ENCODE measurements at places on chromosomes 3 and 15. TPM values are rescaled to one million over a fixed set of nuclear protein-coding genes. Genes with fewer than 3 reads are reported as not detected.

The CLPX gene
- 59.2 TPM for total RNA-seq

GRCh38 chr3:23740517-23740965 lies 65.2 kb upstream of the UBE2E1 start:
- H3K27me3 ChIP-seq = peaks cover 22% of the 10 kb centered on the region
- no peak overlapping the region for H3K4me3 ChIP-seq
- peaks cover 12% of the 10 kb centered on the region for H3K4me1 ChIP-seq
- peak; percentile 13 for DNase-seq
- H3K27ac ChIP-seq = peak overlapping the region; percentile 9

DNA sequence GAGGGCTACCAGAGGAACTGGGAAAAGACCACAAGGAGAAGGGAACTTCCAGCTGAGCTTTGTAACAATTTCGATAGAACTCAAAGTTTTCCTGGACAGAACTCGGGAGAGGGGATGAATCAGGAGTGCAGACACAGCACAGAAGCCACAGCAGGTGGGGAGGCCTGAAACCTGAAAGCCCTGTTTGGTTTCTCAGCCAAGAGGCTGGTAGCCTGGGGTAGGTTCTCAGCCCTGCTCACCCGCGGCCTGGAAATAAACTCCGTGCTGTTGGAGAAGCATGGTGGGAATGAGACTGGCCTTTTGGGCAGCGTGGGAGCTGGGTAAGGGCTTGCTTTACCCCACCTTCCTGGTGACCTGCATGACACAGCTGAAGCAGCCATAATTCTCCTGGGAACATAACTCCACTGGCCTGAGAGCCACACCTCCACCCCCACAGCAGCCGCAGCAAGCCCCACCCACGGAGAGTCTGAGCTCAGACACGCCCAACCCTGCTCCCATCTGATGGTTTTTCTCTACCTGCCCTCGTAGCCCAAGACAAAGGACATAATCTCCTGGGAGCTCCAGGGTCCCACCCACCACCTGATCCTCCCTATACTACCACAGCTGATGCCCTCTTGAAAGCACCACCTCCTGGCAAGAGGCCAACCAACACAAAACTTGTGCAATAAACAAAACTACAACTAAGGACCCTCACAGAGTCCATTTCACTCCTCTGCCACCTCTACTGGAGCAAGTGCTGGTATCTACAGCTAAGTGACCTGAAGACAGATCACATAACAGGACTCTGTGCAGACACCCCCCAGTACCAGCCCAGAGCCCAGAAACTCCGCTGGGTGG lies 52.5 kb upstream of the CHRM5 start:
- H3K27me3 ChIP-seq = no peaks in the 10 kb centered on the region
- no peak overlapping the region for H3K4me3 ChIP-seq
- no peak overlapping the region for H3K27ac ChIP-seq
- no peak for DNase-seq
- H3K4me1 ChIP-seq = peaks cover 2% of the 10 kb centered on the region
- no peaks in the 10 kb centered on the region for H3K36me3 ChIP-seq

- DNase-seq = no peak
- no peak overlapping the region for H3K27ac ChIP-seq
- no peaks in the 10 kb centered on the region for H3K36me3 ChIP-seq
- no peaks in the 10 kb centered on the region for H3K4me1 ChIP-seq
Measured at GRCh38 chr3:180808823-180809575, 103.5 kb upstream of the FXR1 start.

GRCh38 chr3:41304593-41304992 lies 105.3 kb downstream of the CTNNB1 start:
- H3K4me1 ChIP-seq = no peaks in the 10 kb centered on the region
- DNase-seq = no peak
- no peak overlapping the region for H3K4me3 ChIP-seq
- H3K27ac ChIP-seq = no peak overlapping the region

- no peak overlapping the region for H3K27ac ChIP-seq
- no peaks in the 10 kb centered on the region for H3K4me1 ChIP-seq
- H3K36me3 ChIP-seq = no peaks in the 10 kb centered on the region
- DNase-seq = no peak
- peaks cover 22% of the 10 kb centered on the region for H3K27me3 ChIP-seq
Measured at GRCh38 chr3:171044835-171045793, 18.6 kb upstream of the SLC2A2 start.

The FILIP1L gene
- 4.5 TPM for total RNA-seq

DNA sequence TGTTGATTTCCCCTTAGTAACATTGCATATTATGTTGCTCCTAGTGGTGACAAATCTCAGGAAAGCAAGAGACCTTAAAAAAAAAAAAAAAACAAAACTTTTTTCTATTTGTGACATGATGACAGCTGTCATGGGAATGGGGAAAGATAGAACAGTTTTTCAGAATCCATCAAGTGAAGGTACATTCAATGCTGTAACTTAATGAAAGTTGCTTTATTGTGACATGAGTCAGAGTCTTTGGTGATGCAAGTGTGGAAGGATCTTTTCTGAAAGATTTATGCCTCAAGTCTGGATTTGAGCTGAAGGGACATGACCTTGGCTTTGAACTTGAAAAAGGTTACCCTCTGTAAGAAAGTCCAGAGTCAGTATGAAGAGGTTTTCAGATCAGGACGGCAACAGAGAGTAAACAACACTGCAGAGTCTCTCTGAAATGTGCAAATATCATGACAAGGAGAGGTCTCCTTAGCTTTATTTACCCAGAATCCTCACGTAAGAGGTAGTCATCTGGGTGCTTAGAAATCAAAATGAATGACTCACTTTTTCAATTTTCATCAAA lies 424.7 kb downstream of the CNTN4 start:
- no peak overlapping the region for H3K27ac ChIP-seq
- H3K4me1 ChIP-seq = no peaks in the 10 kb centered on the region
- no peaks in the 10 kb centered on the region for H3K27me3 ChIP-seq
- no peak for DNase-seq
- no peak overlapping the region for H3K4me3 ChIP-seq

DNA sequence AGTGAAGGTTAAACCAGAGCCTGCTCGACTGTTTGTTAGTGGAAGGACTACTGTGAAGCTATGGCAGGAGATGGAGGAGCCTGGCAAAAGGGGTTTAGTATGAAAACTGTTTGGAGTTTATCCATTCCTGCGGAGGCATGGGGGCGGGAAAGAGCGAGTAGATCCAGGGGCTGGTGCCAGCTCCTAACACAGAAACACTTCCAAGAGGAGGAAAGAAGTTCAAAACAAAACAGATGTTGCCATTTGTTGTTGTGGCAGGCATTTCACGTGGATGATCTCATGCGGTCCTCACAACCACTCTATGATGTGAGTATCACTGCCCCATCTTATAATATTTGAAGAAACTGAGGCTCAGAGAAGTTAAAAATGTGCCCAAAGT lies 30.7 kb upstream of the KY start:
- no peak overlapping the region for H3K4me3 ChIP-seq
- no peaks in the 10 kb centered on the region for H3K36me3 ChIP-seq
- peaks cover 2% of the 10 kb centered on the region for H3K27me3 ChIP-seq
- no peak for DNase-seq
- H3K4me1 ChIP-seq = no peaks in the 10 kb centered on the region

- H3K4me3 ChIP-seq = peak overlapping the region; percentile 89
- no peak for DNase-seq
- peaks cover 53% of the 10 kb centered on the region for H3K4me1 ChIP-seq
- H3K27ac ChIP-seq = peak overlapping the region; percentile 96
- peaks cover 42% of the 10 kb centered on the region for H3K36me3 ChIP-seq
- no peaks in the 10 kb centered on the region for H3K27me3 ChIP-seq
Measured at GRCh38 chr3:152267831-152268554, 736 bp upstream of the MBNL1 start.

The CLRN1 gene
- not detected for total RNA-seq

The BCHE gene
- not detected for total RNA-seq

The BTLA gene
- total RNA-seq = 35.7 TPM

DNA sequence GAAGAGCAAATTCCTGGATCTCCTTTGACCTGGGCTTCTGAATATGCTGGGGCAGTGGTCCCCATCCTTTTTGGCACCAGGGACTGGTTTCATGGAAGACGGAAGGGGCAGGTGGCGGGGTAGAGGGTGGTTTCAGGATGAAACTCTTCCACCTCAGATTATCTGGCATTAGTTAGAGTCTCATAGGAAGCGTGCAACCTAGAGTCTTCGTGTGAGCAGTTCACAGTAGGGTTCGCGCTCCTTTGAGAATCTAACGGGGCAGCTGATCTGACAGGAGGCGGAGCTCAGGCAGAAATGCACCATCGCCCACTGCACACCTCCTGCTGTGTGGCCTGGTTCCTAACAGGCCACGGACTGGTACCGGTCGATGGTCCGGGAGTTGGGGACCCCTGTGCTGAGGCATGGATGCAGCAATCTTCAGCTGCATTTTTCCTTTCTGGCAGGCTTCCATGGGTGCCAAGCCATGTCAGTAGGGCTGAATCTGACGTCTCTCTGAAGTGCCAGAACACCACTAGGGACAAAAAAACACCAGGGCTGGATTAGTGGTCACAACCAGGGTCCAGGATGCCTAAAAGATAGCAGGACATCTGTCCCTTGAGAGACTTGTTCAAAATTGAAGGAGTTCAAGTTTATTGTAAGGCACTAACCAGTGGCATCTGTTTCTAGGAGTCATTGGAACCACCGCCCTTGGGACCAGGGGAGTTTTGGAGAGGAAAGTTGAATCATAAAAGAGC lies 8.4 kb upstream of the GOLGB1 start:
- peaks cover 28% of the 10 kb centered on the region for H3K27me3 ChIP-seq
- no peak overlapping the region for H3K27ac ChIP-seq
- no peaks in the 10 kb centered on the region for H3K4me1 ChIP-seq
- no peaks in the 10 kb centered on the region for H3K36me3 ChIP-seq
- DNase-seq = no peak

- H3K27ac ChIP-seq = no peak overlapping the region
- no peak overlapping the region for H3K4me3 ChIP-seq
- no peaks in the 10 kb centered on the region for H3K36me3 ChIP-seq
- H3K4me1 ChIP-seq = no peaks in the 10 kb centered on the region
Measured at GRCh38 chr3:127064391-127065137, 81.6 kb downstream of the PLXNA1 start.

The DPP8 gene
- total RNA-seq = 33.8 TPM

DNA sequence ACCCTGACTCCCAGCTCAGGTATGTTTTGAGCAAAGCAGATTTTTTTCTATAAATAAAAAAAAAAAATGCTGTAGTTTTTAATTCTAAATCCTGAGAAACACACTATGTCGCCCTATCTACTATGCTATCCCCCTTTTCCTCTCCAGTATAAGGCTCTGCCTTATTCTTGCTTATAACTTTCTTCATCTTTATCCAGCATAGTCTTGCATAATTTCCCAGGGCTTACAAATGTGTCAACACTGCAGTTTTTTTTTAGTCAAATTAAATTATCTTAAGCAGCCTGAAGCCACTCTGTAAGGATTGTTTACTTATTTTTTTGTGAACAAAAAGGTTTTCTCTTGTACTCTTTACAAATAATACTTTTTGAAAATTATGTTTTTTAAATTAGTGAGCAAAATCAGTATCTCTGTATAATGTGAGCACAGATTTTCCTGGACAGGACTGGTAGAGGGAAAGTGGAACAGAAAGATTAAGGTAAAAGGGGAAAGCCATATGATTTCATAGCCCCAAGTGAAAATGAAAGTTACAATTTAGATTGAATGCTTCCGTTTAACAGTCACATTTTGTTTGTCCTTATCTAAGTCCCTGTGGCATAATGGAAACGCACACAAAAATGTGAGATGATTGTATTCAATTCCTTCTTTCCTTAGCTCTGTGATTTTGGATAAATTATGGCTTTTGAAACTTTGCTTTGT lies 5.6 kb upstream of the PYDC2 start:
- no peak for DNase-seq
- H3K36me3 ChIP-seq = no peaks in the 10 kb centered on the region
- no peak overlapping the region for H3K27ac ChIP-seq
- H3K4me1 ChIP-seq = no peaks in the 10 kb centered on the region
- H3K4me3 ChIP-seq = no peak overlapping the region

DNA sequence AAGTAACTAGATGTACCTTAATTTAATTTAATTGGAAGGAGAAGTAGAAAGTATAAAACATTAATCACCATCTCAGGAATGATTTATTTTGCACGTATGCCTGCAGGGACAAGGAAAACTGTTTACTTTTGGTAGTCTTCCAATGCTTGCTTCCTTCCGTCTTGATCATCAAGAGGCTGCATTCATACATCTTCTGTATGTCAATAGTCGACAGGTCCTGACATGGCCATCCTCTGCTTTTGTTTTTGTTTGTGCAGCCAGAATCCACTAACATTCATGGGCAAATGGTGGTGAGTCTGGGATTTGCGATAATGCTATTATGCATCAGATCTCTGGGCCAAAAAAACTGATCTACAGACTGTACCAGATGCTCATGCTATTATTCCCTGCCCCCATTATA lies 56.6 kb upstream of the ZPLD1 start:
- H3K27me3 ChIP-seq = no peaks in the 10 kb centered on the region
- H3K4me3 ChIP-seq = no peak overlapping the region
- no peak for DNase-seq
- no peak overlapping the region for H3K27ac ChIP-seq
- H3K36me3 ChIP-seq = no peaks in the 10 kb centered on the region

The CCDC54 gene
- not detected for total RNA-seq

The CXCR6 gene
- 10.7 TPM for total RNA-seq

- H3K27ac ChIP-seq = no peak overlapping the region
- H3K27me3 ChIP-seq = no peaks in the 10 kb centered on the region
- H3K4me1 ChIP-seq = peaks cover 8% of the 10 kb centered on the region
- no peaks in the 10 kb centered on the region for H3K36me3 ChIP-seq
- H3K4me3 ChIP-seq = no peak overlapping the region
Measured at GRCh38 chr3:133693821-133694220, 32.1 kb upstream of the TOPBP1 start.

DNA sequence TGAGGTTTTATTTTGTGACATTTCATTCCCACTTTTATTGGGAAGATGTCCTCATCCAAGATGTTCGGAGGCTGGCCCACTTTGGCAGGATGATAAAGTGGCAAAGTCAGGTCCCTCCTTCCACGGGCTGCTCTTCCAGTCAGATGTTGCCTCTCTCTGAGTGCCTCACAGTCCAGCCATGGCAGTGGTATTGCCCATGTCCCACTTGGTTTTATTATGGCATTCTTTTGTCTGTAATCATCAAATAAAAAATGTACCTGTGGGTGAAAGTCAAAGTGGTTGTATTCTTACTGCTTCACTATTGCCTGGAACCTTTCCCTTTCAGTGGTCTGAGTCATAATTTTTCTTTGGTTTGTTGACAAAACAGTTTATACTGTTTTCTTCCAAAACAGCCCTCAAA lies 20.2 kb downstream of the ARNT2 start:
- no peaks in the 10 kb centered on the region for H3K4me1 ChIP-seq
- H3K36me3 ChIP-seq = no peaks in the 10 kb centered on the region
- no peak overlapping the region for H3K27ac ChIP-seq
- peaks cover 7% of the 10 kb centered on the region for H3K27me3 ChIP-seq

Measured in activated T-helper 2 cell treated with anti-CD3 and anti-CD28 coated beads, Interferon-gamma antibody, Interleukin-2, Interleukin-4, amounts not matched to agents 10 μg/mL and 5 μg/mL and 100 μg/mL, durations not matched to agents 14 hours and 24 hours and 36 hours (primary cell).